CD4-positive, alpha-beta T cell treated with Interleukin-1 beta for 1 hour (primary cell): ENCODE measurements at places on chromosomes 12 and 14.

GRCh38 chr12:121224591-121224990, 14.7 kb downstream of the P2RX4 start:
- DNase-seq = peak; percentile 60

GRCh38 chr12:58532855-58533608, 387.3 kb downstream of the LRIG3 start:
- no peak for DNase-seq

GRCh38 chr14:68547305-68548193, 245.3 kb downstream of the ZFP36L1 start:
- no peak for DNase-seq

DNA sequence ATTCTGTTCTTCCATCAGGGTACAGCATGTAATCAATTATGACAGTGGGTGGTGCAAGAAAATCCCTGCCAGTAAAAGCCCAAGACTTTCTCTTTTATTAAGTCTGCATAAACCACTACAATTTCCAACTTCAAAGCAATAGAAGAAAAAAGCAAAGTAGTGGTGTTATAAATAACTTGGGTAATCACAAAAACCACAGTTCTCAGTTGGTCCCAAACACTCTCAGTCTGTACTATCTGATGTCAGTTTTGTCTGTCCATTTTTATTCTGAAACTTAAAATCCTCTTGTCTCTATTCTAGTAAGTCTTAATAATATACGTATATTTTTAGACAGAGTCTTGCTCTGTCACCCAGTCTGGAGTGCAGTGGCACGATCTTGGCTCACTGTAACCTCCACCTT, 8.8 kb upstream of the TIGAR start:
- no peak for DNase-seq

- no peak for DNase-seq
These were observed 1.5 kb upstream of the HRK start for GRCh38 chr12:116882742-116883141.

DNA sequence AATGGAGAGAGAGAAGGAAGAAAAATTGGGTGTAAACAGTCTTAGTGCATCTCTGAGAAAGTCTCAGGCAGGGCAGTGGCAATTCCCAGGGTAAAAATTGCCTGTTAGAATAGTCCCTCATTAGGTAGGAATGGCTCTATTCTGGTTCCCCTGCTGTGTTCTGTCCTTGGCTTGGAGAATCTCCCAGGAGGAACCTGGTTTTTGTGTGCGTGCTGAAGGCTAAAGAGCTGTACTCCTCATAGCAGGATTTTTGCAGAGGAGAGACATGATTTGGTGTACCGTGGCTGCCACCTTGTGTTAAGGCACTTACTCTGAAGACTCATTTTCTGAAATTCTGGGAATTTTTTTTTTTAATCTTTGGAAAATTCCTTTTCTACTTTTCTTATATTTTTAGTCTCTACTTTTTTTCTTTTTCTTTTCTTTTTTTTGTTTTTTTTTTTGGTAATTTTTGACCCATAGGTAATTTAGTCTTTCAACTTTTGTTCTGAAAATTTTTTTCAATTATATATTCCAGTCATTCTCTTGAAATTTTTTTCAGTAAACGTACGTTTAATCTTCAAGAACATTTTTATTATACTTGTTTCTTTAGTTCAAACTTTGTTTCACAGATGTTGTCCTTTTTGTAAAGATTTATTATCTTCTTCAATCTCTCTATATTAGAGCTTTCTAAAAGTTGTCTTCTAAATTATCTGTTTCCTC, 63.8 kb downstream of the FBXO33 start:
- peak; percentile 21 for DNase-seq

- no peak for DNase-seq
These were observed 98.1 kb downstream of the NEDD1 start for GRCh38 chr12:97005174-97005573.

GRCh38 chr14:77064521-77065178, 33.4 kb upstream of the CIPC start:
- DNase-seq = no peak

- no peak for DNase-seq
These were observed 154.9 kb downstream of the MED13L start for GRCh38 chr12:116122628-116123027.

DNA sequence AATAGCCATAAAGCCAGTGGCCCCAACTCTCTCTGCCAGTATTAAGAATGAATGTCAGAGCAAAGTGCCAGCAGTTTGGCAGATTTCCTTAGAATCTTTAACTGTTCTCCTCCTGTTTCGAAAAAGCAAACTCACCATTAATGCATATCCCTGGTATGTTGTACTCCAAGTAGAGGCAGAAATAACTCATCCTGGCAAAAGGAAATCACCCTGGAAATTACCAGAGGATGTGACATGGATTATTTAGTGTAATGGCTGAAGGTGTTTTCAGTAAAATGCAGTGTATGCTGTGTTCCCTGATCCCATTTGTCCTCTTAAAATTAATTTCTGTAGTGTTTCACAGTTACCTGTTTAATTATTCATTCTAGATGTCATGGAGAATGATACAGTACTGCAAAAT, 105.3 kb downstream of the PDZRN4 start:
- DNase-seq = no peak

DNA sequence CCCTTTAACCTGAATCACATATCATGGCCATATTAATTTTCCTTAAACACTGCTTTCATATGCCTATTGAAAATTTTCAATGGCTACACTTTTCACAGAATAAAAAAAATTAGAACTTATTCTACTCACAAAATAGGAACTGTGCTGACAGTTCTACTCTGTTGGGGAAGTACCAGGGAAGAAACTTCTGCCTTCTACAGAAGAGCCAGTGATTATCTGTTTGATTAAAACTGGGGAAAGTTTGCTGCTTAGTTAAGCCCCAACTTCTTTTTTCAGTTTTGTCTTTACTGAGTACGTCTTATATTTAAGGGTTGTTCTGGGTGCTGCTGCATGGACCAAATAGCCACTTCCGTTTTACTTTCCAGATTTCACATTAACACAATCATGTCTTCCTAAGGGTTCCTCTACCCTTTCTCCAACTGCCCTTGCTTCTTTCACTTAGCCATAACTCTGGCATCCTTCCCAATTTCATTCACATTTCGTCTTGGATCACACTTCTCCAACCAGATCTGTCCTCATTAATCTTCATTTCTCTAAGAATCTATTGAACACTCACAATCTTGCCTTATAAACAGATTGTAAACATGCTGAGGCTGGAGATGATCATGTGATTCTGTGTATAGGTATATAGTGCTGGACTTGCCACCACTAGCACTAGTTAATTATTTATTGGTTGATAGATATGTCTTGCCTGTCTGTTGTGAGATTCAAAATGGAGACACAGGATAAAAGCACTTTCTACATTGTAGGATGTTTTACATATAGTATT, 1.9 kb upstream of the SEL1L start:
- no peak for DNase-seq
